Fibroblast of skin of scalp (primary cell): ENCODE measurements at places on chromosomes 4 and X.

DNA sequence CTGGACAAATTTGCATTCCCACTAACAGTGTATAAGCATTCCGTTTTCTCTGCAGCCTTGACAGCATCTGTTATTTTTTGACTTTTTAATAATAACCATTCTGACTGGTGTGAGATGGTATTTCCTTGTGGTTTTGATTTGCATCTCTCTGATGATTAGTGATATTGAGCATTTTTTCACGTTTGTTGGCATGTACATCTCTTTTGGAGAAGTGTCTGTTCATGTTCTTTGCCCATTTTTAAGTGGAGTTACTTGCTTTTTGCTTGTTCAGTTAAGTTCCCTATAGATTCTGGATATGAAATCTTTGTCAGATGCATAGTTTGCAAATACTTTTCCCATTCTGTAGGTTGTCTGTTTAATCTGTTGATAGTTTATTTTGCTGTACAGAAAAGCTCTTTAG, 68.8 kb downstream of the ADAMTS3 start:
- peak; percentile 13 for DNase-seq

- DNase-seq: no peak
Observed at GRCh38 chr4:110837896-110838450, 215.1 kb upstream of the PITX2 start.

- peak; percentile 88 for DNase-seq
Observed at GRCh38 chr4:165580351-165580905, 201.6 kb downstream of the CPE start.

GRCh38 chr4:13627606-13628311, at the start of gene BOD1L1:
BOD1L1 (minus strand) TSS chr4:13627725; CDS start chr4:13627587, 138 bp downstream.
- DNase-seq: peak; percentile 93

- peak; percentile 46 for DNase-seq
Observed at GRCh38 chr4:110088670-110089069, 109.7 kb downstream of the ELOVL6 start.

- DNase-seq: peak; percentile 88
Observed at GRCh38 chrX:12441381-12442128, 303.3 kb downstream of the FRMPD4 start.

- peak; percentile 34 for DNase-seq
Observed at GRCh38 chrX:46630141-46630540, 56.6 kb downstream of the CHST7 start.

GRCh38 chr4:26020083-26020668, 106.2 kb downstream of the SMIM20 start:
- DNase-seq: peak; percentile 58

DNA sequence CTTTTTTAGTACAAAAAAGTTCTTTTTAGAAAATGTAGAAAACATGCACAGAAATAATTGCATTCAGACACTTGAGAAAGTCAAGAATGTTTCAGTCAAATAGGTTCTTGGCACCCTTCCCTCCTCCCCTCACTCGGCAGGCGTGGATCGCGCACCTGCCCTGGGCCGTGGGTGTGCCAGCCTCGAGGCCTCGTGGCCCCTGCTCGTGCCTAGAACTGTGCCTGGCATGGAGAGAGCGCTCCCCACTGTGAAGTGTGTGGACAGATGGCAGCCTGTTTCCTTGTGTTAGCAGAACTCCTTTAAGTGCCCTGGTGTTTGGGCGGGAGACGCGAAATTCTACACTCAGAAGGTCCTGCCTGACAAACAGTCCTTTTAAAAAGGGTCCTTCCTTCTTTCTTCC, 14.7 kb downstream of the RGS12 start:
- DNase-seq: no peak

GRCh38 chr4:158121161-158121579, 51.7 kb downstream of the GASK1B start:
- peak; percentile 96 for DNase-seq

- no peak for DNase-seq
Observed at GRCh38 chr4:48772556-48772955, 7.5 kb downstream of the FRYL start.

- DNase-seq: peak; percentile 12
Observed at GRCh38 chr4:86633854-86634253, 39.7 kb downstream of the PTPN13 start.

DNA sequence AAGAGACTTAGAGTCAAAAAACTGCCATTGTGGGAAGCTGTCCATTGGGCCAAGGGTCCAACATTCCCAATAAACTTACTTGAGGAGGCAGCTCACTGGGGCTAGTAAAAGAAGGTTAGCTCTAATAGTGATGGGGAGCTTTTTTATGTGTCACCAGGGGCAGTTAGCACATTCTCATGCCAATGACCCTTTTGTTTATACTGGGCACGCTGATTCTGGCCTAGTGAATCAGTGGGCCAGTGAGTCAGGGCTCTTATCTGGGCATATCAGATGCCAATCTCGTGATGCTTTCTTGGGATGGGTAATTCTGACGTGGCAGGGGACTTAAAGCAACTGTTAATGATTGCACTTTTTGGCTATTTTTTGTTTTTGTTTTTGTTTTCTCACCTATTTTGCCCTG, 27.8 kb downstream of the TCEAL1 start:
- peak; percentile 34 for DNase-seq

GRCh38 chr4:20431543-20431951, 179.8 kb downstream of the SLIT2 start:
- no peak for DNase-seq
